NCI-H524 (cell line): ENCODE measurements at places on chromosomes 5 and 9.

GRCh38 chr9:4269872-4270271, 30.0 kb downstream of the GLIS3 start:
- DNase-seq: no peak

DNA sequence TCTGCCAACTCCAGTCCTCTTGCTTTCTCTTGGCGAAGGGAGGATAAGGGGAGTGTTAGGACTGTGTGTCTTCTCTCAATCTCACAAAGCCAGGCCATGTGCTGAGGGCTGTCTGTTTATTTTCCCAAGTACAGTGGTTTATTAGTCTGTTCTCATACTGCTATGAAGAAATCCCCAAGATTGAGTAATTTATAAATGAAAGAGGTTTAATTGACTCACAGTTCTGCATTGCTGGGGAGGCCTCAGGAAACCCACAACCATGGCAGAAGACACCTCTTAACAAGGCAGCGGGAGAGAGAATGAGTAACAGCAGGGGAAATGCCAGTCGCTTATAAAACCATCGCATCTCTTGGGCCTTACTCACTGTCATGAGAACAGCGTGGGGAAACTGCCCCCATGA, 36.2 kb upstream of the CKS2 start:
- DNase-seq: no peak

- peak; percentile 82 for DNase-seq
Observed at GRCh38 chr5:2353211-2353610, 398.3 kb downstream of the IRX2 start.

DNA sequence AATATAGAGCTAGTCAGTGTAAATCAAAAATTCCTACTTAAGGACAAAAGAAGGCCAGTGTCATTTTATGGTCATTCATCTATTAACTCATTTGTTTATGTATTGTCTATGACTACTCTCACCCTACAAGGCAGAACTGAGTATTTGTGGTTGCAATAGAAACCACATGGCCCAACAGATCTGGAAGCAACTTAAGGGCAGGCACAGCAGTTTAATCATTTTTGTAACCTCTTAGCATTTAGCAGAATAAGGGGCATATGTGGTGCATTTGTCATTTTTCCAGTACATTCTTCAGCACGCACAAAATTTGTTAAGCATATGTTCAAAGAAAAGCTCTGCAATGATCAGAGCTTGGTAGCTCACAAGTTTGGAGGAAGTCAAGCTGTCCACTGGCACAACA, 1.1 kb downstream of the FKBP15 start:
- DNase-seq: no peak

GRCh38 chr5:122661496-122662180, 113.2 kb upstream of the SNX2 start:
- no peak for DNase-seq

GRCh38 chr5:136998854-136999357, 500.2 kb downstream of the SPOCK1 start:
- no peak for DNase-seq

GRCh38 chr5:149754172-149754880, 24.2 kb downstream of the PPARGC1B start:
- DNase-seq: no peak

DNA sequence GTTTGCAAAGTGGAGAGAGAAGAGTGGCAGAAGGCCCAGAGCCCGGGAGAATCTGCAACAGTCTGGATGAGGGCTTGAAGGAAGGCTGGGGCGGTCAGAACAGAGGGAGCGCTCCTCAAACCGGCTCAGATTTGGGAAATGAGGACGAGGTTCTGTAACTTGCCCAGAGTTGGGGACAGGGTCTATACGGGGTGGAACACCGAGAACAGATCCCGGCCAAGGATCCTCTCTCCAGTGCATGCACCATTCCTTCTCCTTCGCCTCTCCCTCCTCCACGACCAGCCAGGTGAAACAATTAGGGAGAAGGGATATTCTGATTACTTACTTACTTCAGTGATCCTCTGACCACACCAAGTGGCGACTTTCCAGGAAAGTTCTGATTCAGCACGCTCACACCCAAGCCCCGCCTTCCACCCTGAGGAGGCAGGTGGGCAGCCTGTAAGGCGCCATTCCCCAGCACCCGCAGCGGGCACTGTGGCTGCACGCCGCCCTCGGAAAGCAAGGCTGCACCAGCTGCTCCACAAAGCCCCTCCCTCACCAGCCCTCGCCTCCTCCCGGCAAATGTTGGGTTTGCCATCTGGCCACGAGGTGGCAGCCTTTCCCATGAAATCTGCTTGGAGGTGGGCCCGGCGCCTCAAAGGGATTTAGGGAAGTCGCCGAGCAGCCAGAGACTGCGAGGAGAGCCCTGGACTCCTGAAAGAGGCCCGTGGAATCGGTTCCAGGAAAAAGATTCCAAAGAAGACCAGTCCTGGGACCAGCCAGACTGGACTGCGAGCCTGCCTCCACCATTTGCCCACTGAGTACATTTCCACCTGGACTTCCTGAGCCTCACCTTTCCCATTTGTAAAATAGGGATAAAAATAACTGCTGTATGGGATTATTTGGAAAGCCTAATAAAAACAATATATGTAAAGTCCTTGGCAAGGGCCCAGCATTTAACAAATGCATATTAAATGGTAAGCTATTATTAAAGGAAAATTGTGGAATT, 22.2 kb upstream of the WWC1 start:
- peak; percentile 88 for DNase-seq

DNA sequence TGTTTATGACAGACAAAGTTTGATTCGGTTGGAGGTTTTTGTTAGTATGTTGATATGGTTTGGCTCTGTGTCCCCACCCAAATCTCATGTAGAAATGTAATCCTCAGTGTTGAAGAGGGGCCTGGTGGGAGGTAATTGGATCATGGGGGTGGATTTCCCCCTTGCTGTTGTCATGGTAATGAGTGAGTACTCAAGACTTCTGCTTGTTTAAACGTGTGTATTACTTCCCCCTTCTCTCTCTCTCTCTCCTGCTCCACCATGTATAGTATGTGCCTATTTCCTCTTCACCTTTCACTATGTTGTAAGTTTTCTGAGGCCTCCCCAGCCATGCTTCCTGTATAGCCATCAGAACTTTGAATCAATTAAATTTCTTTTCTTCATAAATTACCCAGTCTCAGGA, 415.1 kb downstream of the HCN1 start:
- DNase-seq: no peak

- no peak for DNase-seq
Observed at GRCh38 chr5:152177626-152178349, 227.3 kb downstream of the NMUR2 start.

DNA sequence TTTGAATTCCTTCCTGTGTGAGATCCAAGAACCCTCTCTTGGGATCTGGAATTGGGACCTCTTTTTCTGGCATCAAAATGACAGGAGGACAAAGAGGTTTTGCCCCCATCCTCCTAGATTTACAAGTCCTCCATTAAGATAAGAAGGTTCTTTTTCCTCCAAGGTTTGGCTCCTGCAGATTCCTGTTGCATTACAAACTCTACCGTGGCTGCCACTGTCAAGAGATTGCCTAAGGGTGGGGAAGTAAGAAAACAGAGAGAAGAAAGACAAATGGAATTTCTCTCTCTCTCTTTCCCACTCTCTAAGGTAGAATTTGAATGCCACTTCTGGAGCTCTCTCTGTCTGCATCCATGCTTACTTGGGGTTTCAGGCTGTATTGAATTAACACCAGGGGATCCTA, 12.0 kb upstream of the SVEP1 start:
- no peak for DNase-seq
